CD4-positive, alpha-beta T cell treated with Interleukin-10 for 1 hour (primary cell): ENCODE measurements at places on chromosomes 12 and 14.
A peak's percentile ranks its signal among the peaks of the same experiment; 100 is the strongest.

DNA sequence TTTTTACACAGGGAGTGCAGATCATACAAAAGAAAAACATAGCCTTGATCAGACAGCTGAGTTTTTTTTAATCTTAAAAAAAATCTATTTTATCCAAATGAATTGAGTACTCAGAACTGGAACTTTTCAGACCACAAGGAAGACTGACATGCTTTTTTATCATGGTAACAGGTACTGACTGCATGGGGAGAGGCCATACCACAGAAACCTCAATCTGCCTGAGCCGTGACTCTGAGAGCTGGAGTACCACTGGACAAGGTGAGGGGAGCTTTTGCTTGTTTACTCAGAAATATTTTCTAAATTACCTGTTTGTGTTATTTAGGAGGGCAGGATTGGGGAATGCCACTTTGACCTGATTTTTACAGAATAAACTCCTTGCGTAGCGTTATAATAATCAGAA, 143.9 kb downstream of the ALX1 start:
- no peak for DNase-seq

GRCh38 chr12:59087077-59087673, 166.9 kb upstream of the LRIG3 start:
- DNase-seq = no peak

DNA sequence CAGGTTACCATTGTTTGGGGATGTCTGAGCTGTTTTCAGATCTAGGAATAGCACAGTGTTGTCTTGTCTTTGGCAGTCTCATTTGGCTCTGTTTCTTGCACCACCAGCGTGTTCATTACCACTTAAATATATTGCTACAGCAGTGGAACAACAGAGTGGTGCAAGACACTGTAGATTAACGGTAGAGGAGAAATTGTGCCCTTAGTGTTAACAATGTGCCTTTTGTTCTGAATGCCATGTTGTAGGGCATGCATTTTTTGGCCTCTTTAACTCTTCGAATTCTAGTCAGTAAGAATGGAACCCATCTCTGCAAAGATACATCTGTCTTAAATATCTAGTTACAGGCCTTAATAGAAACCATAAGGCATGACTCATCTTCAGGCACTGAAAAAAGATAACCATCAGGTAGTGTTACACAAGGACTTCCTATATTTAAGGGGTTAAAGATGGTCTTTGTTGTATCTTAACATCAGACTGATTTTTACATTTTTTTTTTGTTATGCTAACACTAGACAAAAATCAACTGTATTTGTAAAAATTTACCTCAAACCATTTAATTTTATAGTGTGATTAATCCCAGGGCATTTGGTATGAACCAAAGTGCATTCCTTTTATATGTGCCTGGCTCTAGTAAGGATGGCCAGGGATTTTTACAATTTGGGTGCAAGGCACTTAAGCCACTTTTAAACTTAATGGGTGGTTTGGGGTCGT, 12.9 kb downstream of the DYRK2 start:
- no peak for DNase-seq

GRCh38 chr14:101472518-101472849, 88.8 kb upstream of the DIO3 start:
- no peak for DNase-seq

DNA sequence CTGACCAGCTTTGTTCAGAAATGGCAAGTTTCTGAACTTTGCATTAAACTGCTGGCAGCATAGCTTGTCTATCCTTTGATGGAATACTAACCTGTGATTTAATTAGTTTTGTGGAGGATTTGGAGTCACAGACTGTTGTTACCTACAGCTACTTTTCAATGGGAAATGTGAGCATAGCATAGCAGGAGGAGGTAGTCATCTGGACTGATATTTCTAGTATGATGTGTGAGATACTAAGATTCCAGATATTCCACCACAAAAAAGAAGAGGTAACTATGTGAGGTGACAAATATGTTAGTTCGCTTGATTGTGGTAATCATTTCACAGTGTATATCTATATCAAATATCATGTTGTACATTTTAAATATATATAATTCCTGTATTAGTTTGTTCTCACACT, 833.0 kb downstream of the SLC6A15 start:
- no peak for DNase-seq

- DNase-seq = no peak
These were observed 12.0 kb upstream of the PTPRQ start for GRCh38 chr12:80432061-80432460.

GRCh38 chr12:50986966-50987737, 34.8 kb downstream of the HIGD1C start:
- peak; percentile 41 for DNase-seq

- DNase-seq = peak; percentile 60
These were observed 2.4 kb downstream of the FGFR1OP2 start for GRCh38 chr12:26940516-26941214.

DNA sequence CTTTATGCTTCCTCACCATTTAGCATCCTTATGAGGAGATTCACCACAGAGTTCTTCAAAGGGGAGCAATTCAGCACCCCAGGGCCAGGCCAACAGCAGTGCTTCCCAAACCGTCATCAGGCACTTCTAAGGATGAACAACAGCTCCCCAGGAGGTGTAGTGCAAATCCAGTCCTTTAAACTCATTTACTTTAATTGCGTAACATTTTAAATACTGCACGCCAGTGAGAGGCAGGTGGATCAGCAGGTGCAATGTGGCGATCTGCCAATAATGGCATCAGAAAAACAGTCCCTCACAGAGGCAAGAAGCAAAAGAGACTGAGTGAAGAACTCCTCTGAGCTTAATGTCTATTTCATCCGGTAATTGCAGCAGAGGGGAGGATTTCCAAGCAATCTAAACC, 770.9 kb upstream of the FOXG1 start:
- no peak for DNase-seq

DNA sequence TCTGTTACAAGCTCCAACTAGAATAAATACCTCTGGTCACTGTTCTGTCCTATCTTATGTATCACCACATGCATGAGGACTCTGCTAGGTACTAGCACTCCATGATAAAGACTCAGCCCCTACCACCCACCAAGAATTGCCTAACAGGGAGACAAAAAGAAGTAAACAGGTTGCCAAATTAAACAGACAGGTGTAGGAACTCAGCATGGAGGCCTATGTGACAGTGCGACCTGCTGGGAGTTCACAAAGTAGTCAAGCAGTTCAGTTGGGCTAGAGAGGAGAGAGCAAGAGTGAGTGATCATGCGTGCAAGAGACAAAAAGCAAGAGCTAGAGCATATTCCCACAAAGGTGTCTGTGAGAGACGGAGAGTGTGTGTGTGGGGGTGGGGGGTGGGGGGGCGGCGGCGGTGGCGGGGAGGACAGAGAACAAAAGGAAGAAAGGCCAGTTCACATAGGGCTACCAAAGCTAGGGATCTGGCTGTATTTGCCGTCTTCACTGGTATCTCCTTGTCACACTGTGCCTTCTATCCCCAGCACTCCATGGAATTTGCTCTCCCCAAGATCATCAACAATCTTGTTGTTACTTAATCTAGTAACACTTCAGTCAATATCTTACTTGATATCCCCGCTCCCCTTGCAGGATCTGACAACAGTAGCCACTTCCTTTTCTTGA, 81.2 kb downstream of the SPPL3 start:
- no peak for DNase-seq
